ENCODE measurements at places on chromosomes 12 and 14. TPM values are rescaled to one million over a fixed set of nuclear protein-coding genes. Genes with fewer than 3 reads are reported as not detected.

GRCh38 chr12:132444957-132445883 lies 44.7 kb upstream of the FBRSL1 start:
- no peaks in the 10 kb centered on the region for H3K36me3 ChIP-seq
- H3K27me3 ChIP-seq, result peaks cover 2% of the 10 kb centered on the region
- H3K27ac ChIP-seq, result peak overlapping the region; percentile 90
- peak; percentile 71 for DNase-seq
- H3K4me1 ChIP-seq, result peaks cover 22% of the 10 kb centered on the region
- peak overlapping the region; percentile 29 for H3K4me3 ChIP-seq

The NR1H4 gene
- polyA plus RNA-seq, result not detected

- H3K36me3 ChIP-seq, result no peaks in the 10 kb centered on the region
- DNase-seq, result no peak
- H3K27ac ChIP-seq, result peak overlapping the region; percentile 77
- no peak overlapping the region for H3K4me3 ChIP-seq
- no peaks in the 10 kb centered on the region for H3K27me3 ChIP-seq
- H3K4me1 ChIP-seq, result peaks cover 73% of the 10 kb centered on the region
These were observed 287.6 kb downstream of the FBXL14 start for GRCh38 chr12:1306817-1307216.

The CLEC2D gene
- polyA plus RNA-seq, result 2.5 TPM

DNA sequence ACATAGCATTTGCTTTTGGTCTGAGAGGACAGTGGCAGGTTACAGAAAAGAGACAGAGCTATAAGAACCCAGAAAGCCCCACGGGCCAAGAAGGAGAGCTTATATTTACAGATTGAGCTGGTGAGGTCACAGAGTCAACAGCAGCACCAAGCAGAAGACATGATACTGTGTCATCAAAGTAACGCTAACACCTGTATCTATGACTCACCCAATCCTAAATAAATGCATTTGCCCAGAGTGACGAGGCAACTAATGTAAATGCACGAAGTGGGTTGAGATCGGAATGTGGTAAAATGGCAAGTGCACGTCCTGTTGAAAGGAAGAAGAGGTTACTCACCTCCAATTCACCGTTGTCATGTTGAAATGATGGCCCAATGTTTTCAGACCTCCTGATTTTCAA lies 6.7 kb upstream of the CD163L1 start:
- H3K4me3 ChIP-seq, result no peak overlapping the region
- no peaks in the 10 kb centered on the region for H3K36me3 ChIP-seq
- H3K27me3 ChIP-seq, result no peaks in the 10 kb centered on the region
- no peak for DNase-seq

The GLIPR1L1 gene
- not detected for polyA plus RNA-seq

DNA sequence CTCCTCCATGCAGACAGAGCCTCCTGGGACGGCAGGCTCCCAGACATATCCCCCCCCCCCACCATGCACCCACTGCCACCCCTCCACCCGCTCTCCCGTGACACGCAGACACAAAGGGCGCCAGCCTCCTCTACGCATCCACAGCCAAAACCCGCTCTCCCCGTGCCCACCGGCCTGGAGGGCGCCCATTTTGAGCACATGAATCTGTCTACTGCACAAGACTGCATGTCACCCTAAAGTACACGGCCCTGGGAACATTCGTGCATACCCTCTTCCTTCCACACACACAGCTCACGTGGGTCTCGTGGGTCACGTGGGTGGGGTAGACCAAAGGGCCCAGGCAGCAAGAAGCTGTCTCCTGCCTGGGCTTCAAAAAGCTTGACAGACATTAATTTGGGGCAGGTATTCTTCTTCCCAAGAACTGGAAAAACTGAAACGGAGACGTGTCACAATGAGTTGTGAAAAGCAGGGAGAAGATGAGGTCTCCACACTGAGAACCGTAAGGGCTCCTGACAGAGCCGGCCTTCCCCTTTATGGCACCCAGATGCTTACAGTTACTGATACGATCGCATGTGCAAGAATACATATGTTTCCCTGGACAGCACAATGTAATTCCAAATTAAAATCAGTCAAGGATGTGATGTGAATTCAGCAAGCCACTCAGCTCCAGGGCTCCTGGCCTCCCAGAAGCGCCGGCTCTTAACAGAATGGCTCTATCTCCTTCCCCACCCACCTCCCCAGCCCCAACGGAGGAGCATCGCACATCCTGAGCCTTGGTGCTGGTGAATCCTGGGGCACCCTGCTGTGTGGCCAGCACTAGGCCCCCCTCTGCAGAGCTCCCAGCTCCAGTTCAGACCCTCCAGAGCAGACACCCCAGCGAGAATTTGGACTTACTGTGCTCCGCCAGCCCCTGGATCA lies 1.9 kb downstream of the TGFB3 start:
- H3K27me3 ChIP-seq, result peaks cover 11% of the 10 kb centered on the region
- H3K36me3 ChIP-seq, result no peaks in the 10 kb centered on the region
- H3K4me1 ChIP-seq, result peaks cover 17% of the 10 kb centered on the region
- no peak overlapping the region for H3K4me3 ChIP-seq

The MYH6 gene
- polyA plus RNA-seq, result not detected

The CDKN1B gene
- 9.2 TPM for polyA plus RNA-seq

The ARHGAP9 gene
- 211 TPM for polyA plus RNA-seq

DNA sequence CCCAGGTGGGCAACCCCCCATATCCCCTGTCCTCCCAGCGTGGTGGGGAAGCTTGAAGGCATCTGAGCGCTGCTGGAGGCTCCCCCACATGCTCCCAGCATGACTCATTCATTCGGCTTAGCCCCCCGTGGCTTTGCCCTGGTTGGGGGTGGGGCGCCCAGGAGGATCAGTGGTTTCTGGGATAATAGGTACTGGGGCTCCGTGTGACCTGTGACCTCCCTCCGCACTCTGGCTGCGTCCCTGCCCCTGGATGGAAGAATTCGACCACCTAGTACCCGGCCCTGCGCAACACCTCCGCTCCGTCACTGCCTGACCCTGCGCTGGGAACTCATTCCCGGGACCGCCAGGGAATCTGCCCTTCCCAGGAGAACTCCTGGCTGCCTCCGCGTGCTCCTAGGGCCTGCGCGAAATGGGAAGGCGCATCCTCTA lies 120.1 kb downstream of the AACS start:
- H3K27ac ChIP-seq, result no peak overlapping the region
- no peak for DNase-seq
- no peaks in the 10 kb centered on the region for H3K4me1 ChIP-seq
- no peak overlapping the region for H3K4me3 ChIP-seq
- no peaks in the 10 kb centered on the region for H3K36me3 ChIP-seq

- no peaks in the 10 kb centered on the region for H3K36me3 ChIP-seq
- no peaks in the 10 kb centered on the region for H3K27me3 ChIP-seq
- H3K27ac ChIP-seq, result no peak overlapping the region
- no peak overlapping the region for H3K4me3 ChIP-seq
- DNase-seq, result no peak
These were observed 19.5 kb upstream of the EPS8 start for GRCh38 chr12:15808652-15809051.

GRCh38 chr14:100476012-100476822 lies 111.0 kb downstream of the BEGAIN start:
- no peaks in the 10 kb centered on the region for H3K27me3 ChIP-seq
- H3K4me1 ChIP-seq, result no peaks in the 10 kb centered on the region
- no peak overlapping the region for H3K27ac ChIP-seq
- DNase-seq, result no peak

The PAX9 gene
- polyA plus RNA-seq, result not detected

GRCh38 chr12:13023811-13024530 lies 20.2 kb upstream of the FAM234B start:
- H3K4me3 ChIP-seq, result no peak overlapping the region

The TTC6 gene
- polyA plus RNA-seq, result not detected

- no peaks in the 10 kb centered on the region for H3K27me3 ChIP-seq
- H3K36me3 ChIP-seq, result no peaks in the 10 kb centered on the region
- DNase-seq, result no peak
These were observed 62.2 kb upstream of the WSCD2 start for GRCh38 chr12:108066583-108067577.

DNA sequence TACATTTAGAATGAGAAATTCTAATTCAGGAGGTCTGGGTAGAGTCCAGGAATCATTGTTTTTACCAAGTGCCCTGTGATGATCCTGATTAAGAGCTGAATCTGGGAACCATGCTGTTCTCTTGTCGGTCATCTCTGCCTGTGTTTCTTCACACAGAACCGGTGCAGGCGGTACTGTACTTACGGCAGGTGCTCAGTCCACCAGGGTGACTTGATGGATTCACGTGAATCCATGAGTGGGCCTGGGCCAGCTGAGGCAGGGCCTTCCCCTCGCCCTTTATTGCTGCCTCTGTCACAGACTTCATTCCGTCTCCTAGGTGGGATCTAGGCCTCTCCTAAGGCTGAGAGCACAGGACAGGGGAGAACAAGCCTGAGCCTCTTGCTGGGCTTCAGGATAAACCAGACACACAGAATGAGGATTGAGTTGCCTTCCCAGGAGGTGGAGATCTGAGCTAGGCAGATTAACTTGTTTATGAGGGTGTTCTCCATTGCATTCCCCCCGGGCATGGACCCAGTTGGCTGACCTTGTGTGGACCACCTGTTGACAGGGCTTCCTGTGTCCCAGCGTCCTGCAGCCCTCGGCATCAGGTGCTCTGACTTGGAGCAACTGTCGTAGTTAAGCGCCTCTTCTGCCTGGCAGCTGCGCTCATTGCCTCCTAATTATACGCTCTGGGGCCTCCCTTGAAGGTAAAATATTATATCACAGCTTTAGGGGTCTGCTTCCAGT lies 42.1 kb downstream of the B4GALNT3 start:
- no peaks in the 10 kb centered on the region for H3K27me3 ChIP-seq
- DNase-seq, result no peak
- no peak overlapping the region for H3K27ac ChIP-seq
- no peak overlapping the region for H3K4me3 ChIP-seq
